ENCODE measurements at places on chromosomes 13 and 19. TPM values are rescaled to one million over a fixed set of nuclear protein-coding genes. Genes with fewer than 3 reads are reported as not detected.

CLEC4G gene
- polyA plus RNA-seq: 0.73 TPM

CARD8 gene
- polyA plus RNA-seq: 18.9 TPM

DNA sequence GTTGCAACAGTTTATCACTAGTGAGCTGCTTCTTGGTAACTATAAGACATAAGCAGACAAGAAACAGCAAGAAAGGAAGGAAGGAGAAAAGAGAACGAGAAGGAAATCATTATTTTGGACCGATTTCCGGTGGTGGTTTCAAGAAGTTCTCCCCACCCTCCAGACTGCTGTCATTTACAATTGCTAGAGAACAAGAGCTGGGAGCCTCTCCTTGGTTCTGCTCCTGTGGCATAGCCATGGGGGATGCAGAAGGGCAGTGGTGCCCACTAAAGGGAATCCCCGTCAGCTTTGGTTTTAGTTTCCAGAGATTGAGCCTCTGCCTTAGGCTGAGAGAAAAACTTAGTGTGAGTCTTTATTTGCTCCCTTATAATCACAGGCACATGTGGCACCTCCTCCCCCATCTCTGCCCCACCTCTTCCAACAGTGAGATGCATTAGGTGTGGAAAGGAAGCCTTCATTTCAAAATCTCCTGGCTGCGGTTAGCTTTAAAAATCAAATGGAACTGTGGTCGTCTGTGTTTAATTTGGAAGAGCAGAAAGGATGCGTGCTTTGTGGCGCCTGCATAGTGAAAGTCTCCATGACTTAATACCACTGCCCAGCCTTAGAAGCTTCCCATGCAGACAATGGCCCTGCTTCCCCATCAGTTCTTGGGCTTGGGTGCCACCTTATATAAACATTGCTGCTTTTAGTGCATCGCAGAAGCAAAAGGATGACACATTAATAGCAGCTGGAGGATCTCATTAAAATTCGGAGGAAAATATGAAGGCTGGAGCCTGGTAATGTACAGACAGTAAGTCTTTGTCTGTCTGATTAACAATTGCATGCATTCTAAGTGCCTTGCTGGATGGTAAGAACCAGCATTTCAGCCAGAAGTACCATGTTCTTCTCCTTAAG lies 25.0 kb downstream of the LRCH1 start:
- no peak for DNase-seq

GRCh38 chr19:13833330-13834243 lies 38.3 kb downstream of the ZSWIM4 start:
- DNase-seq: peak; percentile 97

GRCh38 chr19:19532806-19533701 lies 4.3 kb downstream of the YJEFN3 start:
- DNase-seq: no peak

- DNase-seq: no peak
Measured at GRCh38 chr19:18763674-18764590, 27.2 kb downstream of the COMP start.

DNA sequence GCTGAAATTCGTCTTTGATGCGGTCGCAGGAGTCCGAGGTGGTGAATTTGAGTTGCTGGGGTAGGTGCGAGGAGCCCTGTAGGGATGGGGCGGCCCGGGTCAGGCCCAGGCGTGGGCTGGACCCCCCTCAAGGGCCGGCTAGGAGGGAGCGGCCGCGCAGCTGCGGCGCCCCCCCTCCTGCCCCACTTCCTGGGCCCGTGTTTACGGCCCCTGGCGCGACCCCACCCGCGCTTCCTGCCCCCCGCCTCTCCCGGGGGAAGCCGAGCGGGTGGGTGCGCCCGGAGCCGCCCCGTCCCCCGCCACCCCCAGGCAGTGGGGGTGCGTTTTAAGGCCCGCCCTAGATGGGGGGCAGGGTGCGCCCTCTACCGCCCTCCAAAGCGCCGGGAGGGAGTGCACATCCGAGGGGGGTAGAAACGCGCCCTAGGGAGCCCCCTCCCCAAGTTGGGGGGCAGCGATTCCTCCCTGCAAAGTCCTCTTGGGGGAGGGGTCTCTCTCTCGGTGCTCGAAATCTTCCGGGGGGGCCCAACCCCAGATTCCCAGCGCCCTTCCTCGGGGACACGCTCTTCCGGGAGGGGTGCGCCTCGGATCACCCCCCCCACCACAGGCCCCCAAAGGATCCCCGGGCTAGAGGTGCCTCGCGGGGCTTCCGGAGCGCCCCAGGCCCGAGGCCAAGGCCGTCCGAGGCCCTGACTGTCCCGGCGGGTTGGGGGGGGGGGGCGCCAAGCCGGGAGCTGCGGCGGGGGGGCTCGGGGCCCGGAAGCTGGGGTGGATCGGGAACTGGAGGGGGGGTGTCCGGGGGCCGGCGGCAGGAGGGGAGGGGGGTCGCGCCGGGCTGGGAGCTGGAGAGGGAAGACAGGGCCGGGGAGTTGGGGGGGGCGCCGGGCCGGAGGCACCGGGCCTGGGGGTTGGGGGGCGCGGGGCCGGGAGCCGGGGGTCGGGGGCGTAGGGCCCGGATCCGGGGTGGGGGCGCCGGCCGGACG lies 823 bp downstream of the TLE5 start:
- DNase-seq: peak; percentile 75

ALG11 gene
- polyA plus RNA-seq: 6.4 TPM

IFNL1 gene
- polyA plus RNA-seq: not detected

- DNase-seq: no peak
Measured at GRCh38 chr13:100051070-100051469, 37.8 kb upstream of the PCCA start.

CLIP3 gene
- polyA plus RNA-seq: 2.2 TPM

ZNF570 gene
- polyA plus RNA-seq: 2.6 TPM

DNA sequence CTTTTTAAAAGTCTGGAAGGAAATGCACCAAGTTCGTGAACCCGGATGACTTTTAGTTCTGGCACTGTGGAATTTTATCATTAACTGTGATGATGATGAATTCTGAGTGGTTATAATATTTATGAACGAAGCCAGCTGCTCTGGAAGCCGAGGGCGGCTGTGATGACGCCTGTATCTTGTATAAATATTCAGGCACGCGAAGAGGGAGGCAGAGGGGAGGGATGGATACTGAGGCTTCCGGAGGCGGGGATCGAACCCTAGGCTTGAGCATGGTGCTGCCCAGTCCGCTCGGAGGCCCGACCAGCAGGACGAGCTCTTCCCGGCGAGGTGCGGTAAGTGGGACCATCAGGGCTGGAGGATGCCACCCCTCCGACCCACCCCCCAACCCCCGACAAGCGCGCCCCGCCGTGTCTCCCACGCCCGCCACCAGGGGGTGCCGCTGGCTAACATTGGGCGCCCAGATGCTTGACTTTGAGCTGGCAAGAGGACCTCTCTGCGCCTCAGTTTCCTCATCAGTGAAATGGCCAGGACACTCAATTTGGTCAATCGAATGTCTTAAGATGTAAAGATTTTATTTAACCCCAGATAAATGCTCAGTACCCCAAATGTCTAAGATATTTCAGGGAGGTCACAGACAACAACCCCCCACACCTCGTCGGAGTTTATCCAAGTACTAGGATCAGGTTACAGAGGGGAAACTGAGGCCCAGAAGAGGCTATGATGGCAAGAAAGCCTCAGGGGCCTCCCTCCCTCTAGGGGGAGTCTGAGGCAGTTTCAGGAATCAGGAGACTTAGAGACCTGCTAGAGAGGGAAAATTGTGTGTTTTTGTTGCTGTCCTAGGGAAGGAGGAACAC lies 4.5 kb upstream of the RAB3A start:
- DNase-seq: peak; percentile 35

- DNase-seq: peak; percentile 27
Measured at GRCh38 chr19:53357821-53358581, 7.5 kb upstream of the ZNF525 start.

ARHGEF18 gene
- 6.1 TPM for polyA plus RNA-seq

COX7A1 gene
- 2,441 TPM for polyA plus RNA-seq

CALM3 gene
- polyA plus RNA-seq: 370 TPM
